ENCODE measurements at places on chromosomes 7 and 10.

DNA sequence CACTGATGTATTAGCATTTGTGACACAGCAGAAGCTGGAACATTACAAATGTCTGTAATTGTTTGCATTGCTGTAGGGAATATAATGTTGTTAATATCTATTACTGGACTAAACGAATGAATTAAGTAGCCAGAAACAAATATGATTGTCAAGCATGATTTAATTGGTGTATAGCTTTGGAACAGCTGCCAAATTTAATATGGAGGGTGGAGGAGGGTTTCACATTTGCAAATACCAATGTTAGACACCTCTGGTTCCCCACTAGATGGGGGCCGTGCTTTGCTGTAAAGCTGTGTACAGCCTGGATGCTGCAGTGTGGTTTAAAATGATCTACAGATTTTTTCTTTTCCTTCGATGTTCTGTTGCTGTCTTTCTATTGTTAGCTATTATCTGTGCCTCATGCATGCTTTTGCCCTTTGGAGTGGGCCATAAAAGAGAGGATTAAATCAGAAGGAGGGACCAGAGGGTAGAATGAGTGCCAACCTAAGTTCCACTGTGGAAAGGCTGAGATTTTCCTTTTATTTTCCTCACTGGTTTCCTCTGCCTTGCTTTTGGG lies 23.1 kb downstream of the DNAJB9 start:
- DNase-seq, result no peak

DNA sequence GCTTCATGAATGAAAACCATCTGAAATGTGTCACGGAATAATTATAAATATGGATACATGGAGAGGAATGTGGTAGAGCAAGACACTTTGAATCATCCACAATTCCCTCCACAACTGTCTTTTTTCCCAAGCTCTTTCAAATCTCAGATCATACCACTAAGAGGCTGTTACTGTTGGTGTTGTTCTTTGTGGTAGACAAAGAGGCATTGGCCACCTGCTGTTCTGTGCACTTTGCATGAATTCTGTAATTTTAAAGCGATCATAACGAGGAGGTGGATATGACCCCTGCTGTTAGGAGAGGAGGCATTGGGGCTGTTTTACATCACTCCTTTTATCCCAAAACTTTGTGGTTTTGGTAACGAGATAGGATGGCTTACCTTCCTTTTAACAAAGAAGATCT lies 141.2 kb upstream of the KLF6 start:
- DNase-seq, result no peak

DNA sequence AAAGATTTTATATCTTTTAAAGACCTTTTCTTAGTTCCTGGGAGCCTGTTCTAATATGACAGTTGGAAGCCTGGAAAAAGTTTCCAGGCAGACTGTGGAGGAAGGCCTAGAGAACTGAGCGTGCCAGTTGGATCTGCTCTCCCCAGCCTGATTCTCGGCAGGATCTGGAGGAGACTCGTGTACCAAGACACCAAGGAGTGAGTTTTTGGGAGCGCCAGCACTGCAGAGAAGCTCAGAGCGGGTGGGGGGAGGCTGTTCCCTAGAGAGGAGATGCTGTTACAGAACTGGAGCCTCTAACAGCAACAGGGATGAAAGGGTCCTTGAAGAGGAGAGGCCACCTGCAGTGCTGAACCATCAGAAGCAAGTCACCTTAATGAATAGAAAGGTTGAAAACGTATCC lies 52.9 kb downstream of the LYZL2 start:
- DNase-seq, result no peak

DNA sequence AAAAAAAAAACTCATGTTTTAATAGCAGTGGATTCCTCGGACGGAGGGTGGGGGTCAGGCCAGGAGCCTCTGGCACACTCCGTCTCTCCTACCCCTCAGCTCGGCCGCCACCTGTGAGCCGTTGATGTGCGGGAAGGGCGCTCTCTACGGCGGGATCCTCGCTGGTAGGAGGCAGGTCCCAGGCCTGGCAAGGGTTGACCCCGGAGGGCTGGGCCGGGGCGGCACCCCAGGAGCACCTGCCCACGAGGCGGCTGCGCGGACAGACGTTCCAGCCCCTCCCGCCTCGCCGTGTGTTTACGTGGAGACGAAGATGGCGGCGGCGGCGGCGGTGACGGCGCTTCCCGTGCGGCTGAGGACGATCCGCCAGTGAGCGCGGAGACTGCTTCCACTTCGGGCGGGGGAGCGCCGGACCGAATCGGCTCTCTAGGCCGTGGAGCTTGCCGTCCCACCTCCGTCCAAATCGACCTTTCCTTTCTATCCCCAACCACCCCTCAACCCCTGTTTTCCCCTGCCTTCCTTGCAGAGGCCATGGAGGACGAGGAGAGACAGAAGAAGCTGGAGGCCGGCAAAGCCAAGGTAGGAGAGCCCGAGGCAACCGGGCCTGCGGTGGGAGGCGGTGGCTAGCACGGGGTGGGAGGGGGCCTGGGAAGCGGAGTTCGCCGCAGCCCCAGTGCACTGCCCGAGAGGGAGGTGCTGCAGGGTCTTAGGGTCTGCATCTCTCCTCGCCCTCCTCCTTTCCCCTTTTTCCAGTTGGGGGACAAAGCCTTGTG lies at the start of gene AKAP9:
TSS of gene AKAP9 (plus strand) at position 291 of the 770 bp plus-strand sequence. CDS start at position 529, 238 bp downstream.
- DNase-seq, result peak; percentile 82

DNA sequence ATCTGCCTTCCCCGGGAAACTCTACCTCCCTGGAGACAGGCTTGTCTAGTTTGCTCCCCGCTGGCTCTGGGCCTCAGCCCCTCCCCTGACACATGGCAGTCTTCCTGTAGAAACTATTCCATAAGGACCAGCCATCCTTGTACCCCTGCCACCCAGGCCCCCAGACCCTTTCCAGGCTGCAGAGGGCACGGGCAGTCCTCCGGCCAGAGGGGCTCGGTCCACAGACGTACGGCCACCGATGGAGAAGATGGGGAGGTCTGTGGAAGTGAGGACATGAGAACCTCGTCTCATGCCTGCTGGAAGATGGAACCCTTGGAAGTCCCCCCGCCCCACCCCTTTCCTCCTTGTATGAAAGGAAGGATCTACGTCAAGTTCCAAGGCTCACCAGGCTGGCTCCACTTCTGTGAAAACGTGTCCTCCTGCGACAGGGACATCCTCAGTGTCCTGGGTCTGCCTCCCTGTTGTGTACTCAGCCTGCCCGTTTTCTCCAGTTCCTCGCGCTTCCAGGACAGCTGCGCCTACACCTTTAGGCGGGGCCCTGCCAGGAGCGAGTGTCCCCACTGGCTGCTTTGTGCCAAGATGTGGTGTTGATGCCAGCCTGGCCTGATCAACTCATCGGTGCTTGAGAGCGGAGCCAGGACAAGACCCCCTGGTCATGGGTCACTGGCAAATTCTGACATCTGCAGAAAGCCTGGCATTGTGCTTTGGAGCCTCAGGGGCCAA lies 414.9 kb downstream of the GLRX3 start:
- no peak for DNase-seq

GRCh38 chr7:87875151-87876039 lies 765 bp downstream of the SLC25A40 start:
- peak; percentile 11 for DNase-seq

DNA sequence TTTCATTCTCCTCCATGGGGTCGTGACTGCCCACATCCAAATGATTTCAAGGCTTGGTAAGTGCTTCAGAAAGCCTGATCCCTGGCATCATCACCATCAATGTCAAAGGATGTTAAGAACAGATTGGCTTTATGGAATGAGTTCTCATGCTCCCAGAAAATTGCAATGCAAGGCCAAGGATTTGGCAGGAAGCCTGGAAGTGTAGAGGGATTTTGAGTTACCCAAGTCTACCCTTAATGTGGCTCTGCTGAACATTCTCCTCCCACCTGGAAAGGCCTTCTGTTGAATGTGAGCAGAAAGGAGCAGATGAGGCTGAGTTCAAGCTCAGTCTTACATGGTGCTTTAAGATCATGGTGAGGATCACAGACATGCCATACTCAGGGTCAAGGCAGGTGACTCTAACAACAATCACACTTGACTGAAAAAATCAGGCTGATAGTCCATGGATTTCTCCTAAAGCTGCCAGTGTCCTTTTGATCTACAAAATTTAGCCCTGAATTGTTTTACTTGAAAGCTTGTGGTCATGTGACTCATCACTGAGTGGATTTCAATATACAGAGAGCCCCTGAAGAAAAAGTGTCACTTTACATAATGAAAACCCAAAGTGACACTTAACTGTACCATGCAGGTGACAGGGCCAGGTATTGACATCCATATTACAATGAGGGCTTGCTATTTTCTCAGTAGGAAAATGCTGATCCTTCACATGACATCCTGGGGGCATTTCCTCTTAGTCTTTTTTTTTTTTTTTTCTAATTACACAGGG lies 111.1 kb upstream of the PDLIM1 start:
- no peak for DNase-seq

DNA sequence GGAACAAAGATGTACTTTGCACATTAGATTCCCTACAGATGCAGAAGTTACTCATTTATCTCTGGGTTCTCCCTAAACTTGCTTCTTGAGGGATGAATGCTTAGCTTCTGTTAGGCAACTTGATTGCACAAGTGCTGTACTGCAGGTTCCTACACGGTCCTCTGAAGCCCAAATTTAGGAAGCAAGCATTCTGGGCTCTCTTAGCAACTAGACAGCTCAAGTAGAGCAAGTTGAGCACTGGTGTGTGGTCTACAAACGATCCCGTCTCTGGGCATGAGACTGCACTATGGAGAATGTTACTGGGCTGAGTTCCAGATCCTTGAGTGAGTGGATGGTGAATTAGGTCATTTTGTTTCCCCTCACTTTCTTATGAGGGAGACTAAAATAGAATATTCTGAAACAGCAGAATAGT lies 14.3 kb downstream of the SEMA3D start:
- no peak for DNase-seq

- no peak for DNase-seq
Observed at GRCh38 chr10:88386821-88387773, 196.0 kb downstream of the RNLS start.

DNA sequence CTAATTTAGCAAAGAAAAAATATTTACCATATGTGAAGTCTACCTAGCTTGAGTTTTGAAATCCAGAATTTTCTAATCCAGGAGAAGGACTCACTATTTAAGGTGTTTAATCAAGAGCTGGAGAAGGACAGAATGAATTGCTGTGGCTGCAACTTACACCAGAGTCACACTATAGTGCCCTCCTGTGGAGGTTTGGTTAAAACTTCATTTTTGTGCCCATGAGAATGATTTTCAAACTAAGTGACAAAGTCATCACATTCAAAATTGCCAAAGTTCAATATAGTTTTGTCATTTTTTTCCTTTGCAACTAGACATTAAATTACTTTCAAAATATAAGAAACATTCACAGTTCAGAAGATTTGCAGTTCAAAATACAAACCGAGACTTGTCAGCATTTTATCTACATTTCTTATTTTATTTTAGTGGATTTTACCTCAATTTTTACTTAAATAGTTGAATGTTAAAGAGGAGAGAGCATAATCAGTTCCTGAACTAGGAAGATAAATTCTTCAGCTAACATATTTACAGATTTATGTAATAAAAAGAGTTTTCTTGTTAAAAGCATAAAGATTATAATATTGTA lies 70.7 kb downstream of the CABCOCO1 start:
- DNase-seq, result no peak

DNA sequence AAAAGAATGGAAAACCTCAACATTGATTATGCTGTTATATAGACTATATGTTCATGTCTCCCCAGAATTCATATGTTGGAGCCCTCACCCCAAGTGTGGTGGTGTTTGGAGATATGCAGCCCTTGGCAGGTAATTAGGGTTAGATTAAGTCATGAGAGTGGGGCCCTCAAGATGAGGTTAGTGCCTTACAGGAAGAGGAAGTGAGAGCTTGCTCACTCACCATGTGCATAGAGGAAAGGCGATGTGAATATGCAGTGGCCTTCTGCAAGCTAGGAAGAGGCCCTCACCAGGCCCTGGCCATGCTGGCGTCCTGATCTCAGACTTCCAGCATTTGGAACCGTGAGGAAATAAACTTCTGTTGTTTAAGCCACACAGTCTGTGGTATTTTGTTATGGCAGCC lies 14.8 kb downstream of the ZNF33A start:
- DNase-seq, result no peak

DNA sequence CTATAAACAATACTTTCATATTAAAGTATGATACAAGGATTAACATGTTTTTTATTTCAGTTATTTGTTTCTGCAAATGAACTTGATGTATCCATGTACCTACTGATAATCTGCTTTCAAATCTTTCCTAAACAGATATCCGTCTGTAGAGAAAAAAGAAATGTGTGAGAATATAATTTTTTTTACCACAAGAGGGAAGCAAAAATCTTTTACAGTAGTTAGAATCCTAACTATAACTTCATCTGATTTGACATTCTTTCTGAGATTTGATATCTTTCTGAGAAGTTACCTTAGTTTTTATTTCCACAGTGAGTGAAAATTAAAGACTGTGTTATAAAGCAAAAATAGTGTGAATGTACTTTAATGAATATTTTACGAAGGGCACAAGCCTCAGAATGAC lies 203.9 kb upstream of the PCLO start:
- no peak for DNase-seq

- no peak for DNase-seq
Observed at GRCh38 chr7:84799106-84799505, 387.8 kb downstream of the SEMA3D start.

DNA sequence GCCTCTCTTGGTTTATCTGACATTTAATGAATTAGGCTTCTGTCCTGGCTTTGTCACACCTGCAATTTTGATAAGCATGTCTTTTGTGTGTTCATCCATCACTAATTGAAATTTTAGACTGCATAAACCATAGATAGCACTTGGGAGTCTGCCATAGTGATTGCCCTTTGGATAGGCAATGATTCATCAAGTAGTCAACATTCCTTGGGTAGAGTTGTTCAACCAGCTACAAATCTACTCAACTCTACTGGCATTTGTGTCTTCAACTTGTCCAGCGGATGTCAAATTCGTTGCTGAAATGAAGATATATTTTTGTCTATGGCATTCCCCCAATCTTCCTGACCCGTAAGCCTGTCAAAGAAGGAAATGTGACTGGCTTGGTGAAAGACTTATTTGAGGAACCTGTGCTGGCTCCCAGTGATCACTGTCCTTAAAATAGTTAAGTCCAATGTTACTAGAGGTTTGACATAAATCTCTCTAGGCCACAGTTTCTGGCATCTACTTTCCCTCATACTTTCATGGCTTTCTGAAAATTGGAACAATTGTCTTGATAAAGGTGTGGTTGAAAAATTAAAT lies 33.7 kb upstream of the CREB5 start:
- DNase-seq, result no peak

GRCh38 chr10:24901686-24902399 lies 50.6 kb downstream of the PRTFDC1 start:
- no peak for DNase-seq

DNA sequence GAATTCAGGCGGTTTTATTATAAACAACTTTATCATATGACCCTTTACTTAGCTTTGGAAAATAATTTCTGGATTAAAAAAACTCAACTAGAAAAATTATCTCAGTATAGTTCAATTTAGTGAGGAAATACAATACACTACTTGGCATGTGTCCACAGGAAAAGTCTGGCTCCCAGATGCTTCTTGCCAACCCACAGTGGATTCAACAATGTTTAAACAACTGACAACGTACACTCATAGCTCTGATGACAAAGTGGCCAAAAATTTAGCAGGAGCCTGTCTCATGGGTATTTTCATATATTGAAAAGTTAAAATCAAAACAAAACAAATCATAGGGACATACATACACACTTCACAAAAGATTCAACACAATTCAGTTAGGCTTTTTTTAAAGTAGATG lies 158.8 kb downstream of the SKAP2 start:
- no peak for DNase-seq

- DNase-seq, result no peak
Observed at GRCh38 chr10:78783753-78784152, 285.0 kb upstream of the ZMIZ1 start.

- no peak for DNase-seq
Observed at GRCh38 chr7:113698556-113699220, 220.1 kb downstream of the PPP1R3A start.

- DNase-seq, result no peak
Observed at GRCh38 chr10:34641913-34642558, 173.1 kb downstream of the PARD3 start.

GRCh38 chr7:98249106-98249505 lies 2.9 kb downstream of the TECPR1 start:
- no peak for DNase-seq
